ENCODE measurements at places on chromosomes 4 and X.

DNA sequence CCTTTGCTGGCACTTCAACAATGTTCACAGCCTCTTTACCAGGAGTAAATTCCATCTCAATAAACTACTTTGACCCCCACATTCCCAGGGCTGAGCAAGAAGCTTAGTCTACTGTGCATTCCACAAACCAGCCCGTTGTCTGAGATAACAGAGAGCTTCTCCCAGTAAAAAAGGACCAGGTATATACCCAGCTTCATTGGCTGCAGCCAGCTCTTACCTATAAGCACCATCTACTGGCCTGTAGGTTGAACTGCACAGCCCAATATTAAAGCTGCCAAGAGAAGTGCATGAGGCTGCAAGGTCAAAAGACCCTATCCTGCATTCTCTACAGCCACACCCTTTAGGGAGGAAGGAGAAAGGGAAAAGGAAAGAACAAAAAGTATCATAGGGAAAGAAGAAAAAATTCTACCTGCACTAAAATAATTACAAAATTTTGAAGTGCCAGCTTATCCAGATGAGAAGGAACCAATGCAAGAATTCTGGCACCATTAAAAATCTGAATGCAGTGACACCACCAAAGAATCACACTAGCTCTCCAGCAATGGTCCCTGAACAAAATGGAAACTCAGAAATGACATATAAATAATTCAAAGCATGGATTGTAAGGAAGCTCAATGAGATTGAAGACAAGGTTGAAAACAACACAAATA lies 45.7 kb upstream of the INTU start:
- peak; percentile 2 for DNase-seq

DNA sequence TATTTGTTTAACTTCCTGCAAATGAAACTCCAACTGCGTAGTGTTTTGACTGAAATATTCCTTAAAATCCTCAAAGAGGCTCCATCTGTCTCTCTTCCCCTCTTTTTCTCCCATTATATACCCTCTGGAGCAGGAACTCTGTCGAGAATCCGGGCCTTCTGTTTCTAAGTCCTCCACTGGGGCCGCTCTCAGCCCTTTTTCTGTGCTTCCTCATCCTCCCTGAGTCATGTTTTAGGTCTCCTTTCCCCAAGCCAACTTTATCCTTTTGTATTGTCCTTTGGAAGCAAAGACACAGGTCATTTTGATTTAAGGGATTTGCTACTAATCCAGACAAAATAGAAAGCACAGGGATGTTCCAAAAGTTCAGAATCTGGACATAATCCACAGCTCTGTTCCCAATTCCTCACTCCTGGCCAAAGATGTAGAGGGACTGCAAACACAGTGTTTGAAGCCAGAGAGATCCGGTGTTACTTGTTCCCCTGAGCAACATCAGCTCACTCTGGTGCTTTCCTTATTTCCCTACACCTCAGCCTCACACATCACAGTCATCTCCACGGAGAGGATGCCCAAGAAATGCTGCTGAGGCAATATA lies 131.0 kb upstream of the KLF3 start:
- DNase-seq, result no peak

DNA sequence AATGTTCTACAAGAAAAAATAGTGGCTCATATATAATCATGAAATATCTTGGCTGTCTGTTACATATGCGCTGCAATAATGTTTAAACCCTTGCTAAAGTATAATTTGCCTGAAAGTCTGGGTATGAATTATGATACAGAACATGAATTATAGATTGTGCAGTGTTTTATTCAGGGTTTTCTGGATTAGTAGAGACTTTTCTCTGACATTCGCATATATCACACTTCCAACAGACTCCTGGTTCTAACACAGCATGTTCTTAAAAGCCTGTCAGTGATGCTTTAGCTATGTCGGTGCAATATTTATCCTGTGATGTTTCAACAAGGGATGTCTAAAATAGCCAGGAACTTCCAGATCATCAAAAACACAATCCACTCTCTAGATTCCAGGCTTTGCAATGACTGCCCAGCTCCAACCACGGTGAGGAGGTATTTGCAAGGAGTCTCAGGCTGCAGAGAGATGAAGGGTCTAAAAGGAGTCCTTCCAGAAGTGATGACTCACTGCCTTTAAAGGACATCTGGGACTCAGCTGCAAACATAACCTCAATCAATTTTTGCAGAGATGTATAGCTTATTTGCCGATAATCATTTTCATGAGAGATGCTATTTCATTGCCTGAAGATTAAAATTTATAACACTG lies 69.4 kb downstream of the RWDD4 start:
- no peak for DNase-seq

GRCh38 chr4:6338951-6339817 lies 69.5 kb downstream of the WFS1 start:
- DNase-seq, result no peak

GRCh38 chr4:107838861-107839565 lies 14.3 kb downstream of the SGMS2 start:
- no peak for DNase-seq

Measured in CD4-positive, alpha-beta T cell treated with Interleukin-17A for 1 hour (primary cell).